ENCODE measurements at places on chromosomes 12 and 14.

- no peak for DNase-seq
These were observed 27.4 kb downstream of the FAM234B start for GRCh38 chr12:13071305-13072280.

- no peak for DNase-seq
These were observed 10.6 kb downstream of the SRP54 start for GRCh38 chr14:34993426-34993825.

DNA sequence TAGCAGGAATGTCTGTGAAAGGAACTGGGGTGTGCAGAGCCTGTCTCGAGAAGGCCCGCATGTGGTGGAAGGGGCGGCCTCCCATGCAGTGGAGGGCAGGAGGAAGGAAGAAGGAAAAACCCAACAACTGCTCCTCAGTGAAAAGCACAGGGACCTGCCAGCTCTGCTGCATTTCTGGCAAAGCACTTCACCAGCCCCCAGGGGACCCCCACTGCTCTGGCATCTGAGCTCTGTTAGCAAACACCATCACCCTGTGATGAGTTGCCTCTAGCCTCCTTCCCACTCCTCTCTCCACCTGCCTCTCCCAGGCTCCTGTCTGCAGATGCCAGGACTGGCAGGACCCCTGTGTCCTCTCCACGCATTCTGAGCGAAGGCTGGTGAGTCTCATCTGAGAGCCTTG, 69.0 kb upstream of the DDX11 start:
- no peak for DNase-seq

- peak; percentile 51 for DNase-seq
These were observed 20.5 kb upstream of the CORO1C start for GRCh38 chr12:108751821-108752220.

- no peak for DNase-seq
These were observed 49.0 kb downstream of the MDGA2 start for GRCh38 chr14:47626151-47627035.

GRCh38 chr12:54980341-54980740, 4.2 kb downstream of the TESPA1 start:
- DNase-seq, result no peak

- DNase-seq, result no peak
These were observed 12.6 kb upstream of the ABHD12B start for GRCh38 chr14:50859296-50859624.

- DNase-seq, result no peak
These were observed 44.4 kb upstream of the PELI2 start for GRCh38 chr14:56073799-56074198.

All from GM03348 (cell line).